ENCODE measurements at places on chromosomes 12 and 14. TPM values are rescaled to one million over a fixed set of nuclear protein-coding genes. Genes with fewer than 3 reads are reported as not detected.
A peak's percentile ranks its signal among the peaks of the same experiment; 100 is the strongest.

DNA sequence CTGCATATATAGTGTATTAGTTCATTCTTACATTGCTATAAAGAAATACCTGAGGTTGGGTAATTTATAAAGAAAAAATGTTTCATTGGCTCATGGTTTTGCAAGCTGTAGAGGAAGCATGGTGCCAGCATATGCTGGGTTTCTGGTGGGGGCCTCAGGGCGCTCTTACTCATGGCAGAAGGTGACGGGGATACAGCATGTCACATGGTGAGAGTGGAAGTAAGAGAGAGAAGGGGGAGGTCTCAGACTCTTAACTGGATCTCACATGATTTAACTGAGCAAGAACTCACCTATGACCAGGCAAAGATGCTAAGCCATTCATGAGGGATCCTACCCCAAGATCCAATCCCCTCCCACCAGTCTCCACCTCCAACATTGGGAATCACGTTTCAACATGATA is 15.9 kb upstream of the PAWR start:
- no peak for DNase-seq

DNA sequence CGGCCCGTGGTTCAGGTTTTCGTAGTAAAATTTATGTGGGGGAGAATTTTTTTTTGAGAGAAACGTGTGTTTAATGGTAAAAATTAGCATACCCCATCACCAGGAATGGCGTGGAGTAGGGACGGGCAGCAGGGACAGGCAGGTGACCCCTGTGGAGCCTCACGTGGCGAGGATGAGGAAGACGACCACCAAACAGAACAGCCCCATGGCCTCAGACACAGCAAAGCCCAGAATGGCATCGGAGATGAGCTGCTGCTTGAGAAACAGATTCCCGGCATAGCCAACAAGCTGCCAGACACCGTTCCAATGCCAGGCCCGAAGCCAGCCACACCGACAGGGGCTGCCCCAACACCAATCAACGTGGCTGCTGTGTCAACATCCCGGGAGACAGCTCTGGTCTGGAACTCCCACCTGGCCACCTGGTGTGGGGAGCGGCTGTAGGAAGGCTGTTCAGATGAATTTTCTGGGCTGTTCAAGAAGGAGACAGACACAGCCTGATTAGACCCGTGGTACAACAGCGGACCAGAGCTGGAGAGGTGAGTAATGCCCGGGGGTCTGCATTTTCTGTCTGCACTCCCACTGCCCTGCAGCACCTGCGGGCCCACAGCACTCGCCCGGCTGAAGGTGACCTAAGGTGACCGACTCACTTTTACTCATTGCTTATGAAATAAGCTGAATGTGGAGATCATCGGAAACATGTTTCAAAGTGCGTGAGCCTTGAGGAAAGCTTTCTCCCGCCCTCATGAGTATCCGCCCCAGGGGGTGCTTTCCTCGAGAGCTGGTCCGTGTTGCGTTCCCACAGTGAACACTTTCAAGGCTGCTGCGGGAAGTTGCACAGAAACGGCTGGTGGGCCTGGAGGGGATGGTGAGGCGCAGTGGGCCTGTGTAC is 10.6 kb downstream of the TMEM121 start:
- no peak for DNase-seq

GRCh38 chr12:4159851-4160250 is 113.7 kb upstream of the CCND2 start:
- no peak for DNase-seq

GRCh38 chr12:3604748-3605586 is 114.0 kb downstream of the PRMT8 start:
- DNase-seq: peak; percentile 12

DNA sequence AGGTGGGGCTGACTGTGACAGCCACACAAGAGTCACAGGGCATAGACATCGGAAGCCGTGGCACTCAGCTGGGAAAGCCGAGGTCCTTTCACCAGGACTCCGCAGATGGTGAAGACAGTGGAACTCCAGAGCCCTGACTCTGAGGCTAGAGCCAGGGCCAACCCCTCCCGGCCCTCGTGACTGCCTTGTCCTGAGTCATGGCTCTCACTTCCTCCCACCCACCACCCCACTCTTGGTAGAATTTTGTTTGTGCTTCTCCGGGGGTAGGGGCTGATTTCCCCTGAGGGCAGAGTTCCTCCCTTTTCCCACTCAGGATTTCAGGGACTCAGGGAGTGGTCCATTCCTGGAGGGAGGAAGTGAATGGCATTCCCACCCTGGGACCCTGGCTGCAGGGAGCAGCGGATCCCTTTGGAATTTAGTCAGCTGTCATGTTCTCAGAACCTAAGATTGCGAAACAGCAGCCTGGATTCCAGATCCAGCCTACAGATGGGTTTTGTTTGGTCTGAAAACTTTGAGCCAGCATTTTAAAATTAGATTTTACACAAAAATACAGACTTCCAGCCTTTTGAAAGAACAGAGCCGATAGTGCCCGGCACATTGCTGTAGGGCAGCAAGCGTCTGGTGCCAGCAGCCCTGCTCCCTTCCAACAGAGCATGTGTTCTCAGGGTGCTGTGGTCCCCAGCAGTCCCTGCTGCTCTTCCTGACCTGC is 50.7 kb downstream of the TPCN1 start:
- peak; percentile 75 for DNase-seq

GRCh38 chr12:121330195-121330594 is 22.0 kb downstream of the ANAPC5 start:
- DNase-seq: no peak

DNA sequence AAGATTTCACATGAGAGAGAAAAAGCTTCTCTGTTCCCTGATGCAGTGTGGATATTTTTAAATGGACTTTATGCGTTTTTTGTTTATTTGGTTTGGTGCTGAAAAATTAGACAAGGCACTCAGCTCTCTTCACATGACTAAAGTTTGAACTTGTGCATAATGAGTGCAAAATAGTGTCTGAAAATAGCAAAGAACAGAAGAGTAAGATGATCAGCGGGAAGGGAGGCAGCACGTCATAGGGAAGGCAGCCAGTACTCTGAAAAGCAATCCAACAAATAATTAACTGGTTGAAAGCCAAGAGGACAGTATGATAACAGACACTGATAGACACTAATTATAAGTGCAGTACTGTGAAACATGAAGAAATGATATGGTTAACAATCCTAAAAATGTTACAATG is 46.6 kb upstream of the CDKN3 start:
- DNase-seq: peak; percentile 43

DNA sequence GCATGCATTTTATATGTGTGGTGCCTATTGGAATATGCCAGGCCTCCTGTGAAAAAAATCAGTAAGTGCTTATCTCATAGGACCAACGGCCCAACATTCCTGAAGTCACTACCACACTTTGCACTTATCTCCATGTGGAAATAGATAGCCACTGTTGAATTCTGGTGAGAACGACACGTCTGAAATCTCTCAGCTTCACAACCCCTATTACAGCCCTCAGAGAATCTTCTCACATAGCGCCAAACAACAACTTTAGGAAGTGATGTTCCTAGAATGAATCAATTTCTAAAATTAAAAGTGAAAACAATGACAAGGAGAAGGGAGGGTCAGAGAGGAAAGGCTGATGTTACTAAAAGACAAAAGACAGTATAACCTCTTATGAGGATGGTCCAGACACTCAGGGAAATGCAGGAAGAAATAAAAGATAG is 270.8 kb upstream of the BTG1 start:
- DNase-seq: no peak

DNA sequence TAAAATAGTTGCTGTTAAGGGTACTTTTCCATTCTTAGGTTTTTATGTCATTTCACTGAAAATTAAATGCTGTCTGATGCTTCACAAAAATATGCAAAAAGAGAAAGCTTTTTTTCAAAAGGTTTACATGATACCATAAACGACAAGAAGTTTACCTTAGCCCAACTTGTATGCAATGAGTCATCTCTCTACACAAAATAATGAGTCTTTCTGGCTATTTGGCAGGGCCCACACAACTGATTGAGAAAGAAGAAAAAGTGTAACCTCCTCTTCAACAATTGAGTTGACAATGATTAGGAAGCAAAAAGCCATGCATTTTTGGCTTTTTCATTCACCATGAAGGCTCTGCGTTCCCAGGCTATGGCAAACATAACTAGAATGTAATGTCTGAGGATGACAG is 165.4 kb upstream of the CPNE8 start:
- no peak for DNase-seq

GRCh38 chr12:8554451-8555195 is 13.9 kb upstream of the CLEC4E start:
- no peak for DNase-seq

GRCh38 chr12:64187370-64187769 is 34.7 kb downstream of the KICS2 start:
- DNase-seq: no peak

GRCh38 chr12:48119834-48120195 is 651 bp downstream of the PFKM start:
- DNase-seq: no peak

- no peak for DNase-seq
Measured at GRCh38 chr14:72879431-72879830, 14.5 kb downstream of the DPF3 start.

GRCh38 chr14:100535287-100536120 is 51.7 kb downstream of the BEGAIN start:
- no peak for DNase-seq

DNA sequence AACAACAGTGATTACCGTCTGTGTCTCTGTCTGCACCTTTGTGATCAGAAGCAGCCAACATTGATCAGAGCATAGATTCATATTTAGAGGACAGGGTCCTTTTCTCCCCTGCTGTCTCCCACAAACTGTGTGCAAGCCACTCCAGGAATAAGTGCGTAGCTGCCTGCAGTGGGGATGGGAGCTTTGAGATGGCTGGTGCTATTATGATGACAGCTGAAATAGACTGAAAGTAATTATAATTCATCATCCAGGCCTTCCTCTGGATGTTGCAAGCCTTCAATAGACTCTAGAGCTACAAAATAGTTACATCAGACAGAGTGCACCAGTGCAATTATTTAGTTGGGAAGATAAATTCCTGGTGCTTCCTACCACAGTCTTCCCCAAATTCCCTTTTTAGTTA is 68.1 kb downstream of the BORCS5 start:
- no peak for DNase-seq

GRCh38 chr14:106039400-106039799 is 513.0 kb downstream of the TMEM121 start:
- DNase-seq: no peak

- DNase-seq: no peak
Measured at GRCh38 chr12:90100579-90100978, 391.9 kb upstream of the ATP2B1 start.

DNA sequence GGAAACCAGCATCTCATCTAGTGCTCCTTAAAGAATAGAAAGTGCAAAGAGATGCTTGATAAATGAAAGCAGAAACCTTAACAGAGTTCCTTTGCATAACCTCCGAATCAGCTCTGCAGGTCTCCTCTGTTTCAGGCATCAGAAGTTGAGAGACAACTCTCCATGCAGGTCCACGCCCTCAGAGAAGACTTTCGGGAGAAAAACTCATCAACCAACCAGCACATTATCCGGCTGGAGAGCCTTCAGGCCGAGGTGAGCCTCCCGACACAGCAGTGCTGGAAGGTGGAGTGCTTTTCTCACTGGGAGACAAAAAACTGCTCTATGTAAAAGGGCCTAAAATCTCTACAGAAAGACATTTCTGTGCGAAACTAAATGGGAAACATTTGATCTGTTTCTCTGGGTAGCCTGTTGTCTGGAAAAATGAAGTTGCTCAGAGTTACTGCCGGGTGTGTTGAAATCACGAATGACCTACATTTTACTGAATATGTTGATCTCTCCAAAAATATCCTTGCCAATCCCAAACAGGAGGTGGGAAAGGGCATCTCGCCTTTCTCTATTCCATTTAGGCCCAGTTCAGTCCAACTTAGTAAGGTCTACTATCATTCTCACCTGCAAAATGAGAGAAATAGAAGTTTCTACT is 54.9 kb downstream of the RAB35 start:
- no peak for DNase-seq

DNA sequence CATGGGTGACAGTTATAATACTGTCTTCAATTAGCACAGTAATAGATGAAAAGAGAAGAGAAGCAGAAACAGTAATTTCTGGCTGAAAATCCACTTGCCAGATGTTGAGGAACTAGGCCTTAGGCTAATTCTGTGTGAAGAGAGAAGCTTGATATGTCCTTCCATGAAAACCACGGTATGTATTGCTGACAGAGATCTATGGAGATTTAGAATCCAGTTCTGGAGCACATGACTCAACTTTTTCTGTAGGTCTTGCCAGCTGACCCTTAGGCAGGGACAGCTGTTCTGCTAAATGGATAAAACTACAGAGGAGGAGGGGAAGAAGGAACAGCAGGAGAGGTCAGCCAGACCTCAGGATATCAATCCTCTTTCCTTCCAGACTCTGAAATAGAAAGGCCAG is 211.5 kb downstream of the PRKD1 start:
- peak; percentile 53 for DNase-seq

Gene GYS2
- total RNA-seq: not detected

Gene TPH2
- not detected for total RNA-seq

Gene PAX9
- 2.8 TPM for total RNA-seq

Gene PRR13
- total RNA-seq: 18.2 TPM

Gene SRGAP1
- total RNA-seq: 15.9 TPM

Gene GLIPR1L1
- not detected for total RNA-seq

Gene EFCAB11
- 5.6 TPM for total RNA-seq

Gene PRICKLE1
- total RNA-seq: 34.7 TPM

Gene TMPO
- total RNA-seq: 107 TPM

Gene LRCOL1
- total RNA-seq: not detected

Gene TSPAN19
- not detected for total RNA-seq

Gene GNB3
- total RNA-seq: 2.2 TPM

Gene IL22
- not detected for total RNA-seq

Data from skin of body (tissue), 3 donors.